CD4-positive, alpha-beta memory T cell (primary cell): ENCODE measurements at places on chromosomes 3 and 15.
A peak's percentile ranks its signal among the peaks of the same experiment; 100 is the strongest.

DNA sequence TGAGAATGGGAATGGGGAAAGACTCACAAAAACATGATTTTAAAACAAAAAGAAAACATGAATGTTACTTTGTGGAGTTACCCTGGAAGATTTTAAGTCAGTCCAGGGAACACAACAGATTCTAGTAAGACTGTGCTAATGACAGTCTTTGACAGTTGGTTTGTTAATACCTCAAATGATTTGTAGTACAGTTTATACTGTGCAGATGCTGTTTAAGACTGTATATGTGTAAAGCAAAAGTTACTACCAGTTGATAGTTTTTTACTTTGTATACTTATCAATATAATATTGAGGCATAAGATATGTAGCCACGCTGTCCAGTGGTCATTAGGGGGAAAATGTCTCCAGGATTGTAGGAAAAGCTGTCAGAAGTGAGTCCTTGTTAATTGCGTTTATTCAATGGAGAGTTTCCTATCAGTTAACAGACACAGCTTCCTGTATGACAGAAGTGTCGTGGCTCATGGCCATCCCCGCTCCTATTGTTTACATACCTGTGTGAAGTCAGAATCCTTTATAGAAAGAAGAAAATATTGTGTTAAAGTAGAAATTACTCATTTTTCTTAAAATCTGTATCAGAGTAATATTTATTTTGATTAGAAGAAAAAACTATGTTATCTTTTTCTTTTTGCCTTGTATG lies 36.0 kb downstream of the NKIRAS1 start:
- H3K4me1 ChIP-seq: no peaks in the 10 kb centered on the region
- H3K36me3 ChIP-seq: no peaks in the 10 kb centered on the region
- no peak overlapping the region for H3K4me3 ChIP-seq
- H3K27ac ChIP-seq: no peak overlapping the region

DNA sequence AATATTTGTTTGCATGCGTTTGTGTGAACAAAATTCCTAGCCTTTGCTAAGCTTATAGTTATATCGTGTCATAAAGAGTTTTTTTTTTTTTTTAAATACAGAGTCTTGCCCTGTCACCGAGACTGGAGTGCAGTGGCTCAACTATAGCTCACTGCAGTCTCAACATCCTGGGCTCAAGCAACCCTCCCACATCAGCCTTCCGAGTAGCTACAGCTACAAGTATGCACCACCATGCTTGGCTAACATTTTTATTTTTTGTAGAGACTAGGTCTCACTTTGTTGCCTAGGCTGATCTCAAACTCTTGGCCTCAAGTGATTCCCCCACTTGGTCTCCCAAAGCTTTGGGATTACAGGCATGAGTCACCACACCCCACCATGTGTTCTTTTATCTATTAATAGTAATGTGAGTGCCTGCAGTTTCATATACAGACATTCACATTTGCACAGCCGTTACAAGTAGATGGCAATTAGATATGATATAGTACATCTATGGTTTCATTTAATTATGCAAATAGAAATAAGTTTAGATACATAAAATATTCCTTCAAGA lies 848.6 kb downstream of the PDCD6IP start:
- no peaks in the 10 kb centered on the region for H3K36me3 ChIP-seq
- H3K4me3 ChIP-seq: no peak overlapping the region
- no peaks in the 10 kb centered on the region for H3K4me1 ChIP-seq
- no peak overlapping the region for H3K27ac ChIP-seq
- no peaks in the 10 kb centered on the region for H3K27me3 ChIP-seq

DNA sequence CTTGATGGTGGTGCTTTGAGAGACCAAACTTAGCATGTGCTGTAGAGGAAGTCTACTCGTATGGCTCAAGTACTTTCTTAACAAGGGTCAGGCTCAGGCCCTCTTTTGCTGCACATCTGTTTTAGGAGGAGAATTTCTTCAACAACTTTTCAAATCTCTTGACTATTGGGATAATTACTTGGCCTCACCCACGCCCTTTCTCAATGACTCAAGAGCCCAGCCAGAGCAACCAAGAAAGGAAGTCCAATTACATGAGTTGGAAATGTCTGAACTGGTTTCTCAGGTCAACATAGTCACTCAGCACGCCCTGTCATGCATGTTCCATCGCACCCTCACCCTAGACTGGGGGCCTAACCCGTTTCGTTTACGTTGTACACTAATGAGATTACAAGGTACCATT lies 44.8 kb upstream of the UMPS start:
- H3K36me3 ChIP-seq: no peaks in the 10 kb centered on the region
- peaks cover 3% of the 10 kb centered on the region for H3K4me1 ChIP-seq
- DNase-seq: no peak
- H3K4me3 ChIP-seq: no peak overlapping the region

GRCh38 chr3:120039642-120040610 lies 54.3 kb downstream of the GSK3B start:
- H3K27ac ChIP-seq: no peak overlapping the region
- H3K4me3 ChIP-seq: no peak overlapping the region
- peaks cover 13% of the 10 kb centered on the region for H3K4me1 ChIP-seq
- no peaks in the 10 kb centered on the region for H3K36me3 ChIP-seq

GRCh38 chr3:134713671-134714070 lies 62.8 kb upstream of the KY start:
- no peaks in the 10 kb centered on the region for H3K4me1 ChIP-seq
- H3K4me3 ChIP-seq: no peak overlapping the region

- no peak overlapping the region for H3K27ac ChIP-seq
- H3K36me3 ChIP-seq: peaks cover 67% of the 10 kb centered on the region
- no peak overlapping the region for H3K4me3 ChIP-seq
- peaks cover 14% of the 10 kb centered on the region for H3K4me1 ChIP-seq
These were observed 32.9 kb downstream of the PSTPIP1 start for GRCh38 chr15:77027697-77028450.

DNA sequence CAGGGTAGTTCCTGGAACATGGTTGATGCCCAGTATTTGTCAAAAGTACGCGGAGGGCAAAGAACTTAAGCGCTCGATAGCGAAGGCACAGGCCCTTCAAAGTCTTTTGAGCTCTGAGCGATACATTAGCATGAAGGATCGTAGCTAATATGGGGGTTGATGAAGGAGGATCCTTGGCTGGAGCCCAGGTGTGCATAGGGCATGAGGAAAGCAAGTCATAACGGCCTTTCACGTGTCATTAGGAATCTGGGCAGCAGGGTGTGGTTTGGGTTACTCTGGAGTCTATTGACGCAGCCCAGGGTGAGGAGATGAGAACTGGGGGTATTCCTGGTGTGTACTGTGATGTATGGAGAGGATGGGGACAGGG lies 31.7 kb downstream of the SPINK8 start:
- H3K36me3 ChIP-seq: peaks cover 10% of the 10 kb centered on the region
- H3K27ac ChIP-seq: peak overlapping the region; percentile 90
- no peaks in the 10 kb centered on the region for H3K27me3 ChIP-seq
- H3K4me1 ChIP-seq: peaks cover 20% of the 10 kb centered on the region
- peak; percentile 56 for DNase-seq

GRCh38 chr15:33292717-33293307 lies 18.0 kb upstream of the RYR3 start:
- H3K36me3 ChIP-seq: no peaks in the 10 kb centered on the region
- H3K4me1 ChIP-seq: no peaks in the 10 kb centered on the region
- no peaks in the 10 kb centered on the region for H3K27me3 ChIP-seq
- no peak overlapping the region for H3K4me3 ChIP-seq
- DNase-seq: no peak

- no peaks in the 10 kb centered on the region for H3K27me3 ChIP-seq
- no peak for DNase-seq
- no peaks in the 10 kb centered on the region for H3K36me3 ChIP-seq
- H3K4me1 ChIP-seq: no peaks in the 10 kb centered on the region
- H3K4me3 ChIP-seq: no peak overlapping the region
These were observed 166.3 kb upstream of the UBE3A start for GRCh38 chr15:25605151-25605550.

DNA sequence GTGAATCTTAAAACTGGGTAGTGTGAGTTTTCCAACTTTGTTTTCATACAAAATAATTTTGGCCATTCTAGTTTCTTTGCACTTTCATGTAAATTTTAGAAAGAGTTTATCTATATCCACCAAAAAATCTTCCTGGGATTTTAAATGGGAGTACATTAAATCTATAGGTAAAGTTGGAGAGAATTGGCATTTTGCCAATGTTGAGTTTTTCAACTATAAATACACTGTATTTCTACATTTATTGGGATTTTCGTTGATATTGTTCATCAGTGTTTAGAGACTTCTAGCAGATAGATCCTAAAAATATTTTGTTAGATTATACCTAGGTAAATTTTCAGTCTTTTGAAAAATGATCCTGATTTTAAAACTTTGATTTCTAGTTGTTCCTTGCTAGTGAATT lies 83.1 kb upstream of the CCDC54 start:
- no peak overlapping the region for H3K27ac ChIP-seq
- H3K4me1 ChIP-seq: no peaks in the 10 kb centered on the region
- DNase-seq: no peak
- H3K36me3 ChIP-seq: no peaks in the 10 kb centered on the region

DNA sequence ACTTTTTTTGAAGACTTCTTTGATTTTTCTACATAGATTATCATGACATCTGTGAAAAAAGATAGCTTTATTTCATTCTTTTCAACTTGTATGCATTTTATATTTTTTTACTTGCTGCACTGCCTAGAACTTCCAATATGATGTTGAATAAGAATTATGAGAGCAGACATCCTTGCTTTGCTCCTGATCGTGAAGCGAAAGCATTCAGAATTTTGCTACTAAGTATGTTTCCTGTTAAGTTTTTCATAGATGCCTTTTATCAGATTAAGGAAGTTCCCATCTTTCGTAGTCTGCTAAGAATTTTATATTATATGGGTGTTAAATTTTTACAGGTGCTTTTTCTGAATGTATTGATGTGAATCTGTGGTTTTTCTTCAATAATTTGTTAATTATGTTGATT lies 163.4 kb upstream of the GADL1 start:
- H3K4me1 ChIP-seq: no peaks in the 10 kb centered on the region
- H3K27ac ChIP-seq: no peak overlapping the region
- no peak overlapping the region for H3K4me3 ChIP-seq
- H3K27me3 ChIP-seq: no peaks in the 10 kb centered on the region
- no peak for DNase-seq

DNA sequence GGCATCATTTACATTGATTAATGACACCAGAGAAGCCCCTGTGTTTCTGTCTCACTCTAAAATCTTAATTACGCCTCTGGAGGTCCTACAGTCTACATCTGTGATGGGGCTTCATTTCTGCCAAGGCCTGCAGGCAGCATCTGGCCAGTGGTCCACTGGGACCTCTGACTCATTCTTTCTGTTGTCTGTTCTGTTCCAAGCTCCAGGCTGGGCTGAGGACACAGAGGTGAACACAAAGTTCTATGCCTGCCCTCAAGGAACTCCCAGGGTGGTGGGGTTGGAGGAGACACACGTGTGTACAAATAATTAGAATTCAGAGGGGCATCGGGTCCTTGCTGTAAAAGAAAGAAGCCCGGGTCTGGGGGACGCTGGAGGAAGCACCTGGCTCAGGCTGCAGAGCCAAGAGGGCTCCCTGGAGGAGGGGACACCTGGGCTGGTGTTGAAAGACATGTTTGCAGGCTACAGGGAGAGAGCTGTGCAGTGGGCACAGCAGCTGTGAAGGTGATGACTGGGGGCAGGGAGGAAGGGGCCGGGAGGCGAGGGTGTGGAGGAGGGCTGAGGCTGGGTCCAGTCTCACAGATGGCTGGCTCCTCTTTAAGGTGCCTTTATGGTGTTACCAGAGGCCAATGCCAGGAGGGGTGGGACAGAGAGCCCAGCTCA lies 103.3 kb upstream of the PRR23E start:
- DNase-seq: no peak
- no peak overlapping the region for H3K27ac ChIP-seq
- no peak overlapping the region for H3K4me3 ChIP-seq
- H3K4me1 ChIP-seq: no peaks in the 10 kb centered on the region

DNA sequence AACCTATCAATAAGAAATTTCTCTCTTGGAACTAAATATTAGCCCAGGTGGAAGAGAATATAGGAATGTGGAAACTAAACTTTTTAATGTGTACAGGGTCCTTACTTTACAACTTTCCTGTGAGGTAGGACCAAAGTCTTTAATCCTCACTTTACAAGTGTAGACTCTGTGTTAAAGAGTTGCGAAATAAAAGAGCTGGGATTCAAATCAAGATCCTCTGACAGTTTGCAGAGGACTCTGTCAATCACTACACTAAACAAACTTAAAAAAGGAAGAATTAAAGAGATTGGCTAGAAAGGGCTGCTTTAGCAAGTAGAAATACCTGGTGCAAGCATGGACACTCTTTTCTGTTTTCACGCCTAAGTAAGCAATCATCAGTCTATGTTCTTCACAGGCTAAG lies 139.4 kb downstream of the MECOM start:
- no peaks in the 10 kb centered on the region for H3K27me3 ChIP-seq
- DNase-seq: no peak
- H3K27ac ChIP-seq: no peak overlapping the region
- H3K4me3 ChIP-seq: no peak overlapping the region
- no peaks in the 10 kb centered on the region for H3K36me3 ChIP-seq

DNA sequence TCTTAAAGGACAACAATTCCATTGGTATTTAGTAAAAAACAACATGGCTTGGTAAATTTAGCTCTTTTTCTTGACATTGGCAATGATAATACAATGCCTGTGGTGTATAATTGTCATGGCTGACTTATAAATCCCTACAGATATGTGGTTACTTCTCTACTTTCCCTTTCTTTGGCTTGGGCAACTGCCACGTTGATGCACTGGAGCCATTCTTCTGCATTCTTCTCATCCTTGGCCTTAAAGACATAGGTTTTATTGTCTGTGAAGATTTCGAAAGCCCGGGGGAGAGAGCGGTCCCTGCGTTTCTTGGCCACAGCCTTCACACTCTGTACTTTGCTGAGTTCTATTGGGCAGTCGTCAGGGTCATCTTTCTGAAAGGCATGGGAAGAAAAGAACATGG lies 101.1 kb upstream of the CCNL1 start:
- no peaks in the 10 kb centered on the region for H3K27me3 ChIP-seq
- H3K4me3 ChIP-seq: no peak overlapping the region
- H3K27ac ChIP-seq: no peak overlapping the region
- H3K4me1 ChIP-seq: no peaks in the 10 kb centered on the region
- H3K36me3 ChIP-seq: no peaks in the 10 kb centered on the region

GRCh38 chr3:194439881-194440550 lies 41.0 kb upstream of the GP5 start:
- H3K36me3 ChIP-seq: peaks cover 34% of the 10 kb centered on the region
- H3K27ac ChIP-seq: no peak overlapping the region
- no peaks in the 10 kb centered on the region for H3K4me1 ChIP-seq
- DNase-seq: no peak

- no peak for DNase-seq
- no peak overlapping the region for H3K4me3 ChIP-seq
- no peak overlapping the region for H3K27ac ChIP-seq
- no peaks in the 10 kb centered on the region for H3K27me3 ChIP-seq
These were observed 256.7 kb upstream of the HES1 start for GRCh38 chr3:193879099-193879863.

- no peaks in the 10 kb centered on the region for H3K36me3 ChIP-seq
- H3K4me3 ChIP-seq: no peak overlapping the region
- no peak for DNase-seq
- no peaks in the 10 kb centered on the region for H3K4me1 ChIP-seq
- H3K27ac ChIP-seq: no peak overlapping the region
- H3K27me3 ChIP-seq: no peaks in the 10 kb centered on the region
These were observed 501.7 kb upstream of the ARPP21 start for GRCh38 chr3:35137612-35138011.

GRCh38 chr3:195284842-195285241 lies 13.9 kb upstream of the XXYLT1 start:
- H3K36me3 ChIP-seq: peaks cover 23% of the 10 kb centered on the region
- H3K4me1 ChIP-seq: no peaks in the 10 kb centered on the region
- DNase-seq: no peak
- H3K4me3 ChIP-seq: no peak overlapping the region
- no peaks in the 10 kb centered on the region for H3K27me3 ChIP-seq

- peaks cover 67% of the 10 kb centered on the region for H3K4me1 ChIP-seq
- peaks cover 6% of the 10 kb centered on the region for H3K36me3 ChIP-seq
- no peaks in the 10 kb centered on the region for H3K27me3 ChIP-seq
These were observed 510.5 kb downstream of the FOXP1 start for GRCh38 chr3:71072986-71073385.
